ENCODE measurements at places on chromosomes 1 and 21.

DNA sequence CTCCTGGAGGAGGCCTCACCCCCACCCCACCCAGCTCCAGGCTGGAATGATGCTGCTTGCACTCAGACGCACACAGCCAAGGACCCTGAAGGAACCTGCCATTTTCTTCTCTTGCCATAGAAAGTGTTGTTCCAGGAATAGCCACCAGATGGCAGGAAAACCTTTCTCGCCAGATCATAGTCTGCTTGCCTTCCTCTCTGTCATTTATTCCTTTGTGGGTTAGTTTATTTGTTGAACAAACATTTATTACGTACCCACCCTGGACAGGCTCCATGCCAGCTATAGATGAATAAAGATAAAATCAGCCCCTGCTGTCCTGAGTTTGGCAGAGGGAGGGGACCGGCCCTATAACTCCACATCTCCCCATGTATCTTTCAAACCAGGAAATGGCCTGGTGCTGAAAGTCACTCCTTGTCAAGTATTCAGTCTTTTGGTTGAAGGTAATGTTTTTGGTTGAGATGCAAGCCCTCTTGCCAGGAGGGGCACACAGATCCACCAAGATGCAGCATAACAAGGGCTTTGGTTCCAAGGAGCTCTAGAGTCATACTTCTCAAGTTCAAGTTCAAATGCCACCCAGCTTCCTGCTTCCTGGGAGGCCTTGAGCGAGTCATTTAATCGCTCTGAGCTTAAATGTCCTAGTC, 7.0 kb upstream of the KCNC4 start:
- DNase-seq, result peak; percentile 47

DNA sequence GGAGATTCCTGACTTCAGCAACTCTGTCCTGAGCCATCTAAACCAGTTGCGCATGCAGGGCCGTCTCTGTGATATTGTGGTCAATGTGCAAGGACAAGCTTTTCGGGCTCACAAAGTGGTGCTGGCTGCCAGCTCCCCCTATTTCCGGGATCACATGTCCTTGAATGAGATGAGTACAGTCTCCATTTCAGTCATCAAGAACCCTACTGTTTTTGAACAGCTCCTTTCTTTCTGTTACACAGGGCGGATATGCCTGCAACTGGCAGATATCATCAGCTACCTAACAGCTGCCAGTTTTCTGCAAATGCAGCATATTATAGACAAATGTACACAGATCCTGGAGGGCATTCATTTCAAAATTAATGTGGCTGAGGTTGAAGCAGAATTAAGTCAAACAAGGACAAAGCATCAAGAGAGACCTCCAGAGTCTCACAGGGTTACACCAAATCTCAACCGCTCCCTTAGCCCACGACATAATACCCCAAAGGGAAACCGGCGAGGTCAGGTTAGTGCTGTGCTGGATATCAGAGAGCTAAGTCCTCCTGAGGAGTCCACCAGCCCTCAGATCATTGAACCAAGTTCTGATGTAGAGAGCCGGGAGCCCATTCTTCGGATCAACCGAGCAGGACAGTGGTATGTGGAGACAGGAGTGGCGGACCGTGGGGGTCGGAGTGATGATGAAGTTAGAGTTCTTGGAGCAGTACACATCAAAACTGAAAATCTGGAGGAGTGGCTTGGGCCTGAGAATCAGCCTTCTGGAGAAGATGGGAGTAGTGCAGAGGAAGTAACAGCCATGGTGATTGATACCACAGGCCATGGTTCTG, 2.3 kb downstream of the ZBTB37 start:
- no peak for DNase-seq

GRCh38 chr1:196372896-196373536, 235.2 kb downstream of the KCNT2 start:
- DNase-seq, result no peak

DNA sequence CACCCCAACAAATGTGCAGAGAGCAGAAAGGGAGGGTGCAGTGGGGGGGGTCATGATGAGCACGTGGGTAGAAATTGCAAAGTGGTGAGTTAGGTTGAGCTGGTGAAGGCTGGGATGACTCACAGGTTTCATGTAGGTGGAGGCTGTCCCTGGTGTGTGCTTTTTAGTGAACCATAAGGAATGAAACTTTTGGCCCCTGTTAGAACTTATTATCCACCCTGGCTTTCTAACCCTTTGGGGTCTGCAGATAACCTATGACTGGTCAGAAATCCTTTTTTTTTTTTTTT, 46.9 kb downstream of the DOP1B start:
- no peak for DNase-seq

- no peak for DNase-seq
These were observed 3.6 kb downstream of the FAM89A start for GRCh38 chr1:231036416-231036815.

DNA sequence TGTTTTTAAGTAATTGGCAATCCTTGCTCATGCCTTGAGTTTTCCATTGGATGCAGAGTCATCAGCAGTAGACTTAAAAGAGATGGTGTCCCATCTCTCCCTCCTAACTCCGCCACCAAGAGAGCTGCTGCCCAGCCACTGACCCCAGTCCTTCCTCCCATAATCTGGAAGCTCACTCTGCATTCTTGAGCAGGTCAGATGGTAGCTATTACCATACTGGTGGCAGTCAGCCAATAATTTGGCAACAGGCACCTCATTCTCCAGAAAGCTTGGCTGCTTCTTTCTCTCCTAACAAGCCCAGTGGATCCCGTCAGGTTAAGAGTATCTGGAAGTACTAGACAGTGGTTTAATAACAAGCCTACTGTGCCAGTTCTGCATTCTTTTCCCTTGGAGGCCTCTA, 272.1 kb downstream of the ZNF648 start:
- no peak for DNase-seq

GRCh38 chr1:24952413-24952841, 22.4 kb upstream of the RUNX3 start:
- no peak for DNase-seq

DNA sequence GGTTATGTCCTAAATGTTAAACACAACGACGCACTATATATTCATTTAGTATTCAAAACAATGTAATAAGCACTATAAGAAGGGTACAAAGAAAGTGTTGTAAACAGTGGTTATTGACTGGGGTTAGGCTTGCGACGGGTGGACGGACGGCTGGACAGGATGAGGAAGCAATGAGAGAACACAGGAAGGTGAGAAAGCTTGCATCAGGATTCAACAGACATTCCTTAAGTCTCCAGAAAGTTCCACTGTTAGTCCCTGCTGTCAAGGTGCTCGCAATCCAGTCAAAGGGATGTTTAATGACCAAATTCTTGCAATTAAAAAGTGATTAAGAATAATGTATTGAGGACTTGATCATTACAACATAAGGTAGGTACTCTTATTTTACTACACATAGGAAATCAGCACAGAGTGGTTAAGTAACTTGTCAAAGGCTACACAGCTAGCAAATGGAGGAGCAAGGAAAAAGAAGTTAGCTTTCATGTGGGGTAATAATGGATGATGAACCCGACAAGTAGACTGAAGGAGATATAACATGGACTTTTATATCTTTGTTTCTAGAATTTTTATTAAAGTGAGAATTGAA, 994 bp upstream of the ACBD6 start:
- no peak for DNase-seq

DNA sequence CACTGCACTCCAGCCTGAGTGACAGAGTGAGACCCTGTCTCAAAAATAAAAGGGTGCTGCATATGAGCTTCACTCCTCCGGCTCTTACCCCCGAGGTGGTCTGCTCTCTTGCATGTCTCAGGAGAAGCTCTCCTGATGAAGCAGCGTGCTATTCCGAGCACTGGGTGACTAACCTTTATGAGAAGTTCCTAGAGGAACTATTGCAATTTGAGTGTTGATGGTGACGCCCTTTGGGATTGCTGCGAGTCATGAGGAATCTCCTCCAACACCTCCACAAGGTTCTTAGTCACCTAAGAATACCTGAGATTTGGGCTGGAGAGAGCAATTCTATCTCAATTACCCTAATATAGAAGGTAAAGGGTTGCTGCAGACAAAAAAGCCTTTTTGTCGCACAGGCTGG, 40.8 kb upstream of the TINAGL1 start:
- DNase-seq, result no peak

GRCh38 chr1:197197430-197197997, 51.0 kb upstream of the ASPM start:
- DNase-seq, result no peak

DNA sequence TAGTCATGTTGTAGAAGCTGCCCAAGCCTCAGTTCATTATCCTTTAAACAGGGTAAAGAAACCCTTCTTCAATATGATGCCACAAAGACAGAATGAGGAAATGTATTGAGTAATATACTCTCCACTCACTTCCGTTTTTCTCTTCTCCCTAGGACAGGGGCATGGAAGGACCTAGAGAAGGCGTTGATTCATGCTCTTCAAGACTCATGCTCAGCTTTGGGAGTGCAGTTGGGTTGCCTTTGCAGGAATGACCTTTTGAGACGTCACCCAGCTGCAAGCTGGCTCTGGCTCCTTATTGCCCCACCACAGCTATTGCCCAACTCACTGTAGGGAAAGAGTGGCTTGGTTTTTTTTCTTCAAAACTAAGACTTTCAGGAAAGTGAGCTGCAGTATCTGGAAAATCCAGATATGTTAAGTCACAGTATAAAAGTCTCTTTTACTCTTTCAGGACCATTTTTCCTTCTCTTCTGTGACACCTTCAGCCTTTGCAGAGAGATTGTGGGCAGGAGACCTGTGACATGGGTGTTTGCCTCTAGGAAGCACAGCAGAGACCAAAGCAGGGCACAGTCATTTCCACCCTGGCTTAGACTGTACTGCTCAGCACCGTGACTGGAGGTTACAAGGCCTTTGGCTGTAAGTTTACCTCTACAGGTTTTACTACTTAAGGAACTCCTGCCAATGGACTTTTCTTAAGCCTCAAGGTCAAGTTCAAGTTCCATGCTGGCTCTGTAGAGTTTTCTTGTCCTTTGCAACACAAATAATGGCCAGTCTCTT, 39.5 kb downstream of the XCL2 start:
- DNase-seq, result no peak

DNA sequence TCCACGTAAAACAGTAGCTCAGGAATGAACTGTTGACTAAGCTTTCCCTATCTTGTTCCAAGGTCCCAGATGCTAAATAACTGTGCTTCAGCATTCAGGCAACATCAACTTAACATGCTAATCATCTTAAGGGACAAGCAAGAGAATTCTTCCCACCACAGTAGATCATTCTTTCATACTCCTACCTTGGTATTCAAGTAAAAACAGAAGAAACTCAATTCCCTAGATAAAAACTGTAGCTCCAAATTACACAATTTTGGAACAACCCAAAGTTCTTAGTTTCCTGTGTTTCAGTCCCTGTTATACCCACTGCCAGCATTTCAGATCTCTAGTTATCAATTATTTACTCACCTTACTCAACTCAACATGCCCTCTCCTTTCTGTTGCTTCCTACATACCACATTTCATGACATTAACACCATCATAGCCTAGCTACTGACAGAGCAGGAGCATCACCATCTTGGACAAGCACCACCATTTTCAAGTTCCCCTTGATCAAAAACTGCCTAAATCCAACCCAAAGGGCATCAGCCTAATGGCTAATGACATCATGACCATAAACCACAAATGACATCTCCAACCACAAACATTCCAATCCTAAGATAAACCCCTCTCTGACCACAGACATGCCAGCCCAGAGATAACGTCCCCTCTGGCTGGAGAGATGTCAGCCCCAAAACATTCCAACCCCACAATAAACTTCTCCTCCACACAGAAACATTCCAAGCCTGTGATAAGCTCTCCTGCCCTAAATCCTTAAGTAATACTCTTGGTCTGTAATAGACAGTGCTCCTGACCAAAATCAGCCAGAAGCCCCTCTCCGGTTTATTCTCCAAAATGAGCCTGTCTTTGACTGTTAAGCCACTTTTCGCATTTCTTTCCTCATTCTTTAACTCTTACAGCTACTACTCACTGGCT, 191.2 kb downstream of the RERE start:
- DNase-seq, result no peak

DNA sequence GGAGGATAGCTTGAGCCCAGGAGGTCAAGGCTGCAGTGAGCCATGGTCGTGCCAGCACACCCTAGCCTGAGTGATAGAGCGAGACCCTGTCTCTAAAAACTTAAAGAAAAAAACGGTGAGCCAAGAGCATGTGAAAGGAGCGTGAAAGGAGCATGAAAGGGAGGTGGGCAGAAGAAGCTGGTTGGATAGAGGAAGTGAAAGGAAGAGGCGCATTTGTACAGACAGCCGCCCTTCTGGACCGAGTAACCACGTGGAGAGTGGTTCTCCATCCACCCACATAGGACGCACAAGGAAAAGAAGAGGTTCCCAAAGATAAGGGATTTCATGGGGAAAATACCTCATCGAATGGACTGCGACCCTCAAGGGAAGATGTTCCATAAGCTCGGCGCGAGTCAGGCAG, 60.4 kb upstream of the IFNAR2 start:
- DNase-seq, result no peak

- DNase-seq, result no peak
These were observed 220.6 kb upstream of the PLD5 start for GRCh38 chr1:242745079-242745478.

- no peak for DNase-seq
These were observed 64.3 kb downstream of the ALPL start for GRCh38 chr1:21573475-21573874.

- DNase-seq, result no peak
These were observed 23.4 kb downstream of the CSF1 start for GRCh38 chr1:109933856-109934711.

DNA sequence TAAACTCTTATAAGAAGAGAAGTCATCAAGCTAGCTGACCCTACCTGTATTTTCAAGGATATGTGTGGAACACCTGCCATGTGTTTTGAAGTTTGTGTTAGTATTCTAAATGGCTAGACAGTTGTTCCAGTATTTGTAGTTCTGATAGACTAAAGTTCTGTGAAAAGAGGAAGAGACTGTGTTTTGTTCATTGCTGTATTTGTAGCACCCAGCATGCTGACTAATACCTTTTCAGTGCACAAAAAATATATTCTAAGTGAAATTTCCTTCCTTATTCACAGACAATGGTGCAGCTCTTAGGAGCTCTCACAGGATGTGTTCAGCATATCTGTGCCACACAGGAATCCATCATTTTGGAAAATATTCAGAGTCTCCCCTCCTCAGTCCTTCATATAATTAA, 8.2 kb upstream of the METTL18 start:
- no peak for DNase-seq

- DNase-seq, result no peak
These were observed 168.6 kb downstream of the IER5 start for GRCh38 chr1:181257117-181257516.
